ENCODE measurements at places on chromosomes 3 and 15. TPM values are rescaled to one million over a fixed set of nuclear protein-coding genes. Genes with fewer than 3 reads are reported as not detected.

DNA sequence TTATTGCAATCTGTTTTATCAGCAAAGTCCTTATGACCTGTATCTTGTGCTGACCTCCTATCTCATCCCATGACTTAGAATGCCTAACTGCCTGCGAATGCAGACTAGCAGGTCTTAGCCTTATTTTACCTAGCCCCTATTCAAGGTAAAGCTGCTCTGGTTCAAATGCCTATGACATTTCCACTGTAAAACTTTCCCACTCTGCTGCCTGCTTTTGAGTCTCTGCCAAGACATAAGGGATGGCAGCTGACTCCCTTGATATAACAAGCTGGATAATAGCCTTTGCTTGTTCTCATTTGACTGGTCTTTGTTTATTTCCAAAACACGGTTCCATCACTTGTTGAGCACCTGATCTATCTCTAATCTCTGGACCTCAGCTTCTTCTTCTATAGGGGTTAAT is 131.9 kb upstream of the STRIT1 start:
- DNase-seq, result no peak

DNA sequence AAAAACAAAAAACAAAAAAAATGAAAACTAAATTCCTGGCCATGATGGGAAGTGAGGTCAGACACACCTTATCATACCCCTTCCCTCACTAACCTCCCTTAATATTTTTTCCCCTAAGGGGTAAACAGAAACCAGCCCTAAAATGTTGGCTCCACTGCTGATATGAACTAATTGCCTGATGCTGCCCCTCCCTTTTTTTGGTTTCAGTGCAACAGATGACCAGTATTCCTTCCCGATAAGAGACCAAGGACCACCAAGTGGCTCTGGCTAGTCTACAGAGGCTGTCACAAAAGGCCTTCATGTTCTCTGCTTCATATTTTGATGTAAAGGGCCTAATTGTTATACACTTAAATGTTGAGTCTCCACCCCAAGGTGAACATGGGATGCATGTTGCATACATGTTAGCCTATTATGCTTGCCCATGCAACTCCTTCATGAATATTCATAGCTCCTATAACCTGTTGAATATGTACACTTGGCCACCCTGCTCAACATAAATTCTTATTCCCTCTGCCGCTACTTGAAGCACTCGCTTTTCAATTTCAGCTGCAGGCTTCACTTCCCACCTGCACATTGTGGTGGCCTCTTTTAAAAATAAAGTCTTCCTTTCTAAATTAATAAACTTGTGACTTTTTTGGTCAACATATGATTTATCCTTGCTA is 12.3 kb upstream of the STAC start:
- DNase-seq, result no peak

DNA sequence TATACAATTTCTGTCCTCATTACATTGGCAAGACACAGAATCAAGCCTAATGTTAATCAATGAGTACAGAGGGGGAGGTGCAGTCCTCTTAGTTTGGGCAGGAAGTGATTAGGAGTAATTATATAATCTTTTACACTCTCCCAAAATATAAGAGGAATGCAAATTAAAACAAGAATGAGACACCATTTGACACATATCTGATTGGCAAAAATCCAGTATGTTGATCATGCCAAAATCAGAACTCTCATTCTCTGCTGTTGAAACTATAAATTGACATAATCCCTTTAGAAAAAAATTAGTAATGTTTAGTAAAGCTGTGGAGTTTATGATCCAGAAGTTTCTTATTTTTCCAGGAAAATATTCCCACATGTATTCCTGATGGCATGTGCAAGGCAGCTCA is 373.4 kb downstream of the EPHA6 start:
- DNase-seq, result no peak

DNA sequence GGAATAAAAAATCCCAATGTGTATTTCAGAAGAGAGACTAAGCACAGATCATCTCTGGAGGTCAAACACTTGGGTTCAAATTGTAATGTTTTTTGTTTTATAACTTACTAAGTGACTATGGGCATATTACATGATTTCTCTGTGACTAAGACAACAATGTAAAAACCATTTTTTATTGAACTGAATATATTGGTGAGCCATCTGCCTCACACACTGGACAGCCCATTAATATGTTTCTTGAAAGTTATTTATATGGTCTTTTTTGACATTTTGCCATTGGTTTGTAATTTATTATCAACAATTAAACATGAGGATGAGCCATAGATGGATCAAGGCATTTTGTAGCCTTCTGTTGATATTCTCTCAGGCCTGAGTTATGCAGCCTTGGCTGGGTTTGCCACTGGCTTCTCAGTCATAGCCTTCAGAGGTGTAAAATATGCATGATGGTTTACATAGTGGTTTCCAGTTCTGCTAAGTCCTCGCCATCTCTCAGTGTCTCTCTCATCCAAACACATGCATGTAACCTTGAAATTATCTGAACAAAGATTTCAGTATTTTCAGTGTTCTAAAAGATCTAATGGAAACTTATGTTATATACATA is 997.2 kb downstream of the DIPK2A start:
- DNase-seq, result no peak

- DNase-seq, result no peak
Observed at GRCh38 chr3:25690768-25691533, 26.2 kb upstream of the TOP2B start.

DNA sequence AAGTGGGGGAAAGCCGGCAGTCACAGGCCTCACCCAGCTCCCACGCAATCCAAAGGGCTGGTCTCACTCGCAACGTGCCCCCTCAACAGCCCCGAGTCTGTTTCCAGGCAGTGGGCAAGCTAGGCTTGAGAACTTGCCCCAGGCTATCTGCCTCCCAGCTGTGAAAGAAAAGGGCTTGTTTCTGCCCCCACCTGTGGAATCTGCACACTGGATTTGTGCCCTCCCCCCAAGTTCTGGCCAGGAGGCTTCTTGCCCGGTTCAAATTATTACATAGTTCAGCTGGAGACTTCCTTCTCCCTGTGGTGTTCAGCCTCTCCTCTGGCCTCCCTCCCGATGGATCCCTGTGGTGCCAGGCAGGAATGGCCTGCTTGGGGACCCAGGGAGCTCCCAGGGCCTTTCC is 283.9 kb upstream of the LYSMD4 start:
- no peak for DNase-seq

- no peak for DNase-seq
Observed at GRCh38 chr3:14376348-14377043, 25.9 kb upstream of the SLC6A6 start.

GRCh38 chr3:194941360-194941955 is 255.8 kb downstream of the FAM43A start:
- DNase-seq, result no peak

DNA sequence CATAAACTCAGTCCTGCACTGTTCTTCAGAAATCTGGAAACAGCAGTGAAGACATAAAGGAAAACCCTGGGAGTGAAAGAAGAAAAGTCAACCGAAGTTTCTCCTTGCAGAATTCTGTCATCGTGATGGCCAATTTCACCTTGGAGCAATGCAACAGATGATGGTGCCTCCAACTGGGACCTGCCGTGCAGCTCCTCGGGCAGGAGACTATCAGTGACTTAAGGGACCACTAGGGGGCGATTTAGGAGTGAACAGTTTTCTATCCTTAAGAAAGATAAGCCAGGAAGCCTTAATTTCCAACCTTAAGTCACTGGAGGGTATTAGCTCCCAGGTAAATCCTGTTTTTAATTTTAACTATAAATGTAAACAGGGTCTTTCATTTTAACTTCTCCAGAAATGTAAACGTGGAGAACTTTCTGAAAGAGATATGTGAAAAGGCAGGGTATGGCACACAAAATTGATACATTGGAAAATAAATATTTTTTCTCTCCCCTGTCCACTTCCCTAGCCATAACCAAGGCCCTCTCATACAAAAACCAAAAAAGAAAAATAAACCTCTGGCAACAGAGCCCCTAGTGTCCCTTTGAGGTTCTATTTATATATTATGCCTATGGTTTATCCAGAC is 116.3 kb downstream of the PDZRN3 start:
- peak; percentile 56 for DNase-seq

DNA sequence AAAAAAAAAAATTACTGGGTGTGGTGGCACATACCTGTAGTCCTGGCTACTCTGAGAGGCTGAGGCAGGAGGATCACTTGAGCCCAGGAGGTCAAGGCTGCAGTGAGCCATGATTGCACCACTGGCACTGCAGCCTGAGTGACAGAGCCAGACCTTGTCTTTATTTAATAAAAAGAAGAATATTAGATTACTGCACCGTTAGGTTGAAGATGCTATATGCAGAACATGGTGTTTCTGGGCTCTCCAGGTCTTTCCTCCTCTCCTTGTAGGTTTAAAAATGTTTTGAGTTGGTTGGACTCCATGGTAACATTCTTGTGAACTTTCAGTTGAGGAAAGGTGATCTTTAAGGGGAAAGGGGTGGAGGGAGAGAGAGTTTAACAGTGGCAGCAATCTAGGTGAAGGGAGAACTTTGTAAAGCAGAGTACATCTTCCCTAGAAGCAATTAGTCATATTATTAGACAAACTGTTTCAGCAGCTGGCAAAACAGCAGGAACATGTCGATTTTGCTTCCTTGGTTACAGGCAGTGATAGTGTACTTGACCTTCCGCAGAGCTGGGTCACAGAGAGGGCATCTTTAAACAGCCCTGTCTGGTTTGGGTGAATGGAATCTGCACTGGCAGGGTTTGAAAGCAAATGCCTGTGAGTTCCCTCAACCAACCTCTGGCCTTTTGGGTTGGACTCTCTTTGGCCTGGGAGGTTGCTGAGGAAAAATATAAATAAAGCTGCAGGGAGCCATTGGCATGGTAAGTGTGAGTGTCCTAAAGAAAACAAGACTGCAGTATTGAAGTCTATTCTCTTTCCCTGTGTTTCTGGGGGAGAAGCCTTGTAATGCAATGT is 42.8 kb downstream of the NR2C2 start:
- DNase-seq, result peak; percentile 2

- DNase-seq, result no peak
Observed at GRCh38 chr15:66815318-66815717, 113.3 kb downstream of the SMAD6 start.

- no peak for DNase-seq
Observed at GRCh38 chr15:98729446-98730042, 81.2 kb downstream of the IGF1R start.

DNA sequence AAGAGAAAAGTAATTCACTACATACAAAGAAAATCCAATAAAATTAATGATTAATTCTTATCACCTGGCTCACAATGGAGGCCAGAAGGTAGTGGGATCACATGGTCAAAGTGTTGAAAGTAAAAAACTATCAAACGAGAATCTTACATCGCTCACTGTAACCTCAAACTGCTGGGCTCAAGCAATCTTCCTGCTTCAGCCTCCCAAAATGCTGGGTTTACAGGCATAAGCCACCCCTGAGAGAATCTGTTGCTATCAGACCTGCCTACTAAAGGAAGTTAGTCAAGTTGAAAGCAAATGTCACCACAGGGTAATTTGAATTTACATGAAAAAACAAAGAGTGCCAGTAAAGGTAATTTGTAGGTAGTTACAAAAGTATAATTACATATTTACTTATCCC is 103.3 kb downstream of the PCCB start:
- no peak for DNase-seq

- no peak for DNase-seq
Observed at GRCh38 chr3:11306817-11307589, 34.8 kb downstream of the ATG7 start.

- no peak for DNase-seq
Observed at GRCh38 chr3:120341658-120342346, 7.4 kb downstream of the LRRC58 start.

DNA sequence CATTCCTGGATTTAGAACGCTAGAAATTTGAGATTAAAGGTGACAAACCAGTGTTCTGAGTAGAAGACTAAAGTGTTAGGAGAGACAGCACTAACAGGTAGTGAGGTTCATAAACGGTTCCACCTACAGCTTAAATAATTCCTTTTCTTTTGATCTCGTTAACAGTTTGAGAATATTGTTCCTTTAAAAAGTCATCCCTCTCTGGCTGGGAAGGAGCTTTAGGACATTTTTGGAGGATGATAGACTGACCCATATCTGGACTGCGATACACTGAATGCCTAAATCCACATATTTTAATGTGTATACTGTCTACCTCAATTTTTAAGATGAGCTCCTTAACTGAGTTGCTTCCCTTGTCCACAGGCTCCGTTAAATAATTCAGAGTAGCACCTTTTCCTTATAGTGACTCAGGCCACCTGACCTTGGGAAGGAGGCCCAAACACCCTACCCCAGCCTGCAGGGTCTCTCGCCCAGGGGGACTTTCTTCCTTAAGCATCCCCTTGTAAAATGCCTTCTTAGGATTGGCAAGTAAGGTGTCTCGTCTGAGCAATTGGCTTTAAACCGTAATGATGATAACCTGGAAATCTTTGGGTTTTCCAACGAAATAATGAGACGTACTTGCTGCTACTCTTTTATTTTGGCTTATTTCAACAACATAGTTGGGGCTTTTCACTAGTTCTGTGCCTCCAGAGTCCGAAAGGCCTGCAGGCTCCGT is 3.3 kb downstream of the TRIM71 start:
- no peak for DNase-seq

- DNase-seq, result no peak
Observed at GRCh38 chr15:64009798-64010261, 36.5 kb downstream of the DAPK2 start.

The DAPK2 gene
- total RNA-seq, result 1.1 TPM

The CACNA2D3 gene
- total RNA-seq, result not detected

The SH2D7 gene
- not detected for total RNA-seq

The GHSR gene
- total RNA-seq, result not detected

The CFAP100 gene
- total RNA-seq, result not detected

The CSPG4 gene
- total RNA-seq, result 0.05 TPM

The TUSC7 gene
- not detected for total RNA-seq

The SYNPR gene
- 0.90 TPM for total RNA-seq

The GRIP2 gene
- total RNA-seq, result not detected

The SPATA12 gene
- total RNA-seq, result 0.47 TPM

The NEK4 gene
- total RNA-seq, result 31.9 TPM

All from Calu3 (cell line).